ENCODE measurements at places on chromosomes 6 and 20.

- DNase-seq, result no peak
Measured at GRCh38 chr6:33985313-33985751, 160.6 kb downstream of the GRM4 start.

DNA sequence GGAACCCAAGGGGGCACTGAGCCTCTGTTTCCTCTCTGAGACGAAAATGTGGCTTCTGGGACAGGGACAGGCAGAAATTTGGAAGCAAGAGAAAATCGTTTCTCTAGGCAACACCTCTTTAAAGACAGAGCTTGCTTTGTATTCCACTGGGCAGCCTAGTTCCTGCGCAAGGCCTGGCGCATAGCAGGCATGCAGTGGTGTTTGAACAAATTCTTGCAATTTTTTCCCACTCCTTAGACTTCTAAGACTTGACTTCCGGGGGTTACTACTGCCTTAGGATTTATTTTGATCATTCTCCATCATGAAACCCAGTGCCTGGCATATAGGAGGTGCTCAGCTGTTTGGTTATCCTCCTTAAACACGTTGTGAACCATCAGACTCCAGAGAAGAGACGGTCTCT lies 249.0 kb upstream of the KCNG1 start:
- no peak for DNase-seq

DNA sequence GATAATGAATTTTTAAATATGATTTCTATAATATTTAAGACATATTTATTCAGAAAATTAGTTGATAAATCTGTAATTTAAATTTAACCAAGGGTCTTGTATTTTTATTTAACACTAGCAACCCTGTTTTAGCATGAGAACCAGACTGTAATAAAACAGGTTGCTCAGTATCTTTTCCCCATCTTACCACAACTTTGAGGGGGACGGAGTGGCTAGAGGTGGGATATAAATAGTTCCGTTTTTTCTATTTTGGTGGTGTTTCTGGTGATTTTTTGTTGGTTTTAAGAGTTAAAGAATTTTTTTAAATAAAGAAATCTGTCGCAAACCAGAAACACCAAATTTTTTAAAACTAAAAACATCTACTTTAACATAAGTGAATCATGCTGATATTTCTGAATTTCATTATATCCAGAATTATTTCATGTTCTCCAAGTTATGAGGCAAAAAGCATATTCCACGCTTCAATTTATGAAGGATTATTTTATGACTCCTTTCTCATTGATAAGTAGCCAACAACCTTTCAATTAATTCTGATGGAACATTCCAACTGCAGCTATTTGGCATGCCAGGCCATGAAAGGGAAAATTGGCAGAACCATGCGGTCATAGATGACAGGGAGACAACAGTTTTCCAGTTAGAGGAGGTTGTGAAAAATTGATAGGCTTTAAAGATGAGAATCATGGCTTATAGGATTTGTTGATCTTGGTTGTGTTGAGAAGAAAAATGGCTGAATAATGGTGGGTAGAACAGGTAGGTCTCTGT lies 151.9 kb upstream of the CARMIL1 start:
- DNase-seq, result no peak

- no peak for DNase-seq
Measured at GRCh38 chr6:137702791-137703424, 164.2 kb upstream of the TNFAIP3 start.

GRCh38 chr6:4441981-4442434 lies 306.6 kb upstream of the ECI2 start:
- DNase-seq, result no peak

- no peak for DNase-seq
Measured at GRCh38 chr6:68458447-68458846, 176.6 kb upstream of the ADGRB3 start.

- no peak for DNase-seq
Measured at GRCh38 chr6:166751051-166751595, 124.1 kb upstream of the RPS6KA2 start.

- DNase-seq, result no peak
Measured at GRCh38 chr6:105453968-105454367, 51.1 kb upstream of the PREP start.
